ACHN (cell line): ENCODE measurements at places on chromosomes 2 and 18.

DNA sequence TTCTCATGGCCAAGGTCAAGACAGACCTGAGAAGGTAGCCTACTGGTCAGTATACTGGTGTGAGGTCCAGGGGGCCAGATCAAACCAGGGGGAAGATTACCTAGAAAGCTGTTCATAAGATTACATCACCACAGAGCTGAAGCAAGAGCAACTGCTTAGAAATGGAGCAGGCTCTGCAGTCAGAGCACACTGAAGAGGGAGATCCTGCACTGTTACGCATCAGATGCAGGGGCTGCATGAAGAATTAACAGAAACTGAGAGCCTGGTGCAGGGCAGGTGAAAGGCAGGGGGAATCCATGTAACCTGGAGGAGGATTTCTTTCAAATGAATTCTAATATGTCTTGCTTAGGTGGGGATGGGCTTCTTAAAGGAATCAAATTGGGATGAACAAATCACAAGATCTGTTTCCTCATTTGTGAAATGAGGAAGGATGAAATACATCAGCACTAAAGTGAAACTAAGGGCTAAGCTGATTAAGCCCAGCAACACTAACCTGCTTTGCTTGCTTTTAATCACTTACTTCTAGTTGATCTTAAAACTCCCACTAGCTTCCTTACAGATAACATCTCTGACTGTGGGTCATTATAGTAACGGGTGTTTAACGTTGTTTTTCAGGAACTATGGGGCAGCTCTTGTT lies 74.3 kb upstream of the ADAM23 start:
- DNase-seq: no peak

GRCh38 chr2:112916145-112916571 lies 5.2 kb downstream of the IL37 start:
- no peak for DNase-seq

GRCh38 chr2:119178776-119179175 lies 20.2 kb upstream of the C1QL2 start:
- DNase-seq: no peak

DNA sequence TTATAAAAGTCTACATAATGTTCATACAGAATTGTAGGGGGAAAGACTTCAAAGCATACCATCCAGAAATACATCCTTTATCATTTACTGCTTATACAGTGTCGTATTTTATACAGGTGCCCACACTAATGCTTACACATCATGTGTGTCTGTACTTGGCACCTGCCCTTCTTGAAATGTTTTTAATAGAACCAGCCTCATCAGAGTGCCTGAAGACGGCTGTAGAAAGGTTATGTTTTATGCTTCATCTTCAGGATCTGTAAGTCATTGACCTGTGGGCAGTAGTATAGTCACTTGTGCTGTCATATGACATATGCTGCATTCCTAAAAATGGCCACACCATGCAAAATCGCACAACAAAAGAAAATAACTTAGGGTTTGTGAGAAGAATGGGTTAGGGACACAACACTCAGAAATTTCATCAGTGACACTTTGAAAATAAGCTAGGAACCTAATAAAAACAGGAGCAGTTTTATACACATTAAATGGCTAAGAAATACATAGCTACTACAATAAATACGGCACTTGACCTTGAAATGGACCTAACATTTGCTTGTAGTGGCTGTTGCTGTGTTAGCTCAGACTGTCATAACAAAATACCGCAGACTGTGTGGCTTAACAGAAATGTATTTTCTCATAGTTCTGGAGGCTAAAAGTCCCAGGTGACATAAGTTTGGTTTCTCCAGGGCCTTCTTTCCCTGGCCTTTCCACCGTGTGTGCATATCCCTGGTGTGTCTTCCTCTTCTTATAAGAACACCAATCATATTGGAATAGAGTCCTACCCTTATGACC lies 112.6 kb downstream of the CERS6 start:
- no peak for DNase-seq

GRCh38 chr18:48787203-48788151 lies 163.3 kb downstream of the SMAD7 start:
- no peak for DNase-seq

- peak; percentile 68 for DNase-seq
Observed at GRCh38 chr2:84970210-84970867, 622 bp upstream of the KCMF1 start.

DNA sequence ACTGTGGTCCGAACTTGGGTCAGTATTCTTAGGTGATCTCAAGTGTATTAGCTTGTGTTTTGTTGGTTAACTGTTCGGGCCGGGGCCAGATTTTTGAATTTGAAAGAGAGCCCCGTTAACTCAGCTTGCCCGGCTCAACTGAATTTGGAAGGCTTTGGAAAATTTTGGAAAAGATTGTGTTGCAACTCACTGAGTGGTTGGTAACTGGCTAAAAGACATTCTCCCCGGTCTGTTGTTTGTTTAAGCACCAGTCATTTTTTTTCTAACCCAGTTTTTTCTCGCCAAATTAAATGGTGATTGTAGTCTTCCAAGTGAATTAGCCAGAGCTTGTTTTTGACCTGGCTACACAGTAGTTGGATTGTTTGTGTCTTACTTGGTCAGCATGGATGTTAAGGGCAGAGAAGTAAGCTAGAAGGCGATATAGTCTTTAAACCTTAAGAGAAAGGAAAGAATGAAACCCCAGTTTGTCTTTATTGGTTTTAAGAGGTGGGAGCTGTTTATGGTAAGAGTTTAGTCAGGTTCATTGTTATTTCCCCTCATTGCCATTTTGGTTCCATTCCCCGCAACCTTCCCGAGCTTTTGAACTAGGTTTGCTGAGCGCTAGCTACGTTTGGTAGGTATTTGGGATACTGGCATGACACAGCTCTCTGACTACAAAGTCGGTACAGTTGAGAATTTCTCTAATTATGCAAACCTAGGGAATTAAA lies 2.4 kb downstream of the MAP4K4 start:
- no peak for DNase-seq

- no peak for DNase-seq
Observed at GRCh38 chr2:106359512-106359911, 108.7 kb downstream of the RGPD3 start.

DNA sequence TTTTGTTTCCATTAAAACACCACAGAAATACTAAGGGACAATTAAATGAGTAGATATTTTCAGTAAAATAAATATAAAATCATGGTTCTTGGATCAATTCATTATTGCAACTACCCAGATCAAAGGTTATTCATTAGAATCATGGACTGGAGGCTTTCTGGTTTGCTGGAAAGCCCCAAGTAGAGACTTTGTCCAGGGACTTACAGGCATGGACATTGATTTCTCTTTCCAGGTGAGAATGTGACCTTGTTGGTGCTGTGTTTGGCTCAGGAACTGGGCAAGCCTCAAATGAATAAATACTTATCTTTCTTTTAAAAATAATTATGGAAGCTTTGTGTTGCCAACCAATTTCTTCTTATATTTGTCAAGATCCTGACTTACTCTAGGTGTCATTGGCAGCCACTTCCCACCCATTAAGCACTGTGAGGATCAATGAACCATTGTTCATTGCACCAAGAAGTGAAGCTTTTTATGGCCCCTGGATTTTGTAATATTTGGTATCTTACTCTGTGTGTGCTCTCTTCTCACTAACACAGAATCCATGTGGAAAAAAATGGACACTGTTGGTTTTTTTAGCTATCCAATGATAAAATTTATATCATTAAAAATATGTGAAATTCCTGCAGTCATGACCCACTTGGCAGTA lies 205.8 kb upstream of the NRXN1 start:
- no peak for DNase-seq

- no peak for DNase-seq
Observed at GRCh38 chr2:228556717-228557116, 375.2 kb upstream of the SPHKAP start.

- no peak for DNase-seq
Observed at GRCh38 chr18:80204142-80204541, 43.2 kb downstream of the PARD6G start.

DNA sequence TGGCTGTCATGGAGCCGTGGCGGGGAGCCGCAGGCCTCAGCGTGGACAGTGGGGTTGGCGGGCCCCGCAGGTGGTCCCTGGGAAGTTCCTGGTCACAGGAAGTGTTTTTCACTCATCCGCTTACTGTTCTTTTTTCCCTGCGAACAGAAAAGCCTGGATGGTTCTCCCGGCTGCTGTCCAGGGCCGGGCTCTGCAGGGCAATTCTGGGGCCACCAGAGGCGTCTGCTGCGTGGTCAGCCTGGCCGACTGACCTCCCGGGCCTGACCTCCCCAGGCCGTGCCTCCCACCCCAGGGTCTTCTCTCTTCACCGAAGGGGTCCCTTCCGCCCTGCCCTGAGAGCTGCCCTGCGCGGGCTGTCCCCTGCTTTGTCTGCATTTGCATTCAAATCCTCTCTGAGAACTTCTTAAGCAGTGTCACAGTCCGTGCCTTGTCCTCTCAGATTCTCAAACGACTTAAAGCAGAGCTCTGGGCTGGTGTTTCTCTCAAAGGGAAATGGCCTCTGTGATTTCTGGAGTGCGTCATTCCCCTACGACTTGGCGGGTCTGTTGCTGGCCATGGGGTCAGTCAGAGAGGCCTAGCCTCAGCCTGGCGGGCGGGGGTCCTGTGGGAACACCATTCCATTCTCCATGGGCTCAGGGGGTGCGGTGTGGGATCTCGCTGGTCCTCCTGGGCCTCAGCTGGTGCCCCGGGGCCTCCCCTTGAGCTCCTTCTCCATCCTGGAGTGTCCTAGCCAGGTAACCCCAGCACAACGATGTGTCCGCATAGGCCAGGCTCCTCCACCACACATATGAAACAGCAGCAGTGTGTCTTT lies 38.3 kb downstream of the KLHL29 start:
- no peak for DNase-seq

DNA sequence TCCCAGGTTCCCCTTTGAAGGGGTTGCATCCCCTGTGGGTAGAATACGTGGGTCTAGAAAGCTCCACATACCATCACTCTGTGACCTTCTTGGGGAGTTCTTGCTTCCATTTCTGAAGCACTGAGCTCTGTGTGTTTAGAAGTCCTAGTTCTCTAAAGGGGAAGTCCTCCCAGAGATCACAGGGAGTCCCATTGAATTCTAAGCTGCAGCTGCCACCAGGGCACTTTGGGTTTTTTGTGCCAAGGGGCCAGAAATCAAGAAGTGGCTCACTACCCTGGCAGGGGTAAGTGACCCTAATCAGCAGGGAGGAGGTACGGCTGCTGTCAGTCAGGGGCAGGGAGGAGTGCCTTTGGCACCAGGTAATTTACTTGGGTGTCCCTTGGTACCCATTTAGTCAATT lies 70.9 kb downstream of the EHD3 start:
- no peak for DNase-seq

- DNase-seq: no peak
Observed at GRCh38 chr2:241072553-241073165, 29.4 kb downstream of the MTERF4 start.

DNA sequence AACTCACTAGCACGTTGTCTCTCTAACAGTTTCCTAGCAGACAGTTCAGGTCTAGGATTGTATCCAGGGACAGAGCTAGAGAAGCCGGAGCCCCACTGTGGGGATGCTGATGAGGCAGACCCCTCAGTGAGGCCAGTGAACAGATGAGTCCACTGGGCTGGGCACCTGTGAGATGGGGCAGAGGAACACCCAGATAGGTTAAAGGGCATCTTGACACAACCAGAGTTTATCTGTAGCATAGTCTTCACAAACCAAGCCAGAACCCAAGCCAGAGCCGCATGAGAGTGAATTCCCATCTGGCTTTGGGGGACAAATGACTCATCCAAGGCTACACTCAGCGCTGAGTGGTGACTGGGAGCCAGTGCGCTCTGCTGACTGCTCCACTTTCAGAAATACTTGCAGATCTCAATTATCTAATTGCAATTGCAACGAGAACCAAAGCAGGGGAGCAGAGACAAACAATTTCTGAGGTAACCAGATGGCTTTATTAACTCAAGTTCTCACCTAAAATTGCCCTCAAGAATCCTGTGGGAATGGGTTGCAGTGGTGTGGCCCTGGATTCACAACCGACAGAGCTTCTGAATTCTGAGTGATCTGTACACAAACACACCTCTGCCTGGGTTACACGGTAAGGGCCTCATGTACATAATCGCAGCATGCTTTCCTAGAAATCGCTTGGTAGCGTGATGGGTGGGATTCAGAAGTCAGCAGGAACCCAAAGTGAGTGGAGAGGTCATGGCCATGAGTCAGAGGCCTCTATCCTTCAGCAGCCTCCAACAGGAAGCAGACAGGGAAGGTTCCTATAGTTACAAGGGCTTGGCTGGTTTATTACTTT lies 48.7 kb upstream of the MSH2 start:
- DNase-seq: peak; percentile 93

DNA sequence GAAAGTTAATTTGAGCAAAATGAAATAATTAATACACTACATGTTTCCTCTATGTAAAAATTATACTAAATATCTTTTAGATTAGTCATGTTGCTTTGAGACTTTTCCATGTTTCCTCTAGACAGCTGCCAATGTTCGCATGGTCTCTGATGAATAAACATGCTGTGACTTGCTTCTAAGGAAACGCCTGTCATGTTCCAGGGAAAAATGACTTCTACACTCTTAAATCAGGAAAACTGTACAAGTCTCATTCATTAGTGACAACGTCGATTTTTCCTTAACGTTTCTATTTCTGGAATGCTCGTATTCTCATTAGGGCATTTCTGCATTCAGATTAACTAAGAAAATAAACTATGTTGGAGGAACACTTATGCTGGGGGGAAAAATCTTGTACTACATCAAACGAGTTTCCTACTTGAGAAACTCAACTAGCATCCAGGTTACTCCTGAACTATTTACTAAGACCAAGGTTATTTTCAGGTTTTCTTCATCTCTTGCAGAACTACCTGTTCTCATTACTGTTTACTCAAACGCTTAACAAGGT lies 1.6 kb downstream of the COBLL1 start:
- peak; percentile 64 for DNase-seq

GRCh38 chr2:20381457-20381856 lies 30.8 kb upstream of the PUM2 start:
- DNase-seq: no peak

- peak; percentile 87 for DNase-seq
Observed at GRCh38 chr2:188293601-188294351, 2.1 kb downstream of the GULP1 start.

- DNase-seq: no peak
Observed at GRCh38 chr2:43383533-43383932, 157.1 kb upstream of the ZFP36L2 start.

GRCh38 chr2:6071519-6071918 lies 379.3 kb downstream of the SOX11 start:
- no peak for DNase-seq

DNA sequence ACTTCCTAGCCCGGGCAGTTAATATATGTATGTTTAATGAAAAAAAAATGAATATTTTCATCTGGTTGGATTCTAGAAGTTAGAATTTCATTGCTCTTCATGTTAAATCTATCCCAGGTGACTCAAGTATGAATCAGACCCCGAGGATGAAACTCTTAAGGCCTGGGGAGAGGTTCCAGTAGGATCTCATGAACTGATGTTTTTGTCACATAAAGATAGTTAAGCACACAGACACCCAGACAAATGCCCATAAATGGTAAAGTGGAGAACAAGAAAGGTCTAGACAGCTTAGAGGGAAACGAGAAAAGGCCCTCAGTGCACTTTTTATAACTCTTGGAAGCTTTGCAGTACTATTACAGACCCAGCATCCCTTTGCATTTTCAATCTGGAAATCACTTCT lies 114.1 kb downstream of the RIF1 start:
- DNase-seq: no peak

DNA sequence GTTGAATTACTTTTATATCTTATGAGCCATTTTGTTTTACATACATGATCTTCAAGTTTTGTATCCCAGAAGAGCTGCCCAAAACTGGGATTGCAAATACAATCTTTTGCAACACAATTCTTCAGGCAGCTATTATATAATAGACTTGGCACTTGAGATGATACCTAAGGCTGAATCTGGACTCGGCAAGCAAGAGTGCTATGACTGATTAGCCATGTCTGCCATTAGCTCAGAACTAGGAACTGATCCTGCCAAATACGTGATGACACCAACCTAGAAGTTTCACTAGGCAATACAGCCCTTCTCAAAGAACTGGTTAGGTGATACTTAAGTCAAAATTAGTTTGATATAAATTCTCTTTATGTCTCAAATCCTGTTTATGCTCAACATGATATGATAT lies 619.6 kb downstream of the CPS1 start:
- DNase-seq: no peak
